ENCODE measurements at places on chromosomes 7 and 10.

DNA sequence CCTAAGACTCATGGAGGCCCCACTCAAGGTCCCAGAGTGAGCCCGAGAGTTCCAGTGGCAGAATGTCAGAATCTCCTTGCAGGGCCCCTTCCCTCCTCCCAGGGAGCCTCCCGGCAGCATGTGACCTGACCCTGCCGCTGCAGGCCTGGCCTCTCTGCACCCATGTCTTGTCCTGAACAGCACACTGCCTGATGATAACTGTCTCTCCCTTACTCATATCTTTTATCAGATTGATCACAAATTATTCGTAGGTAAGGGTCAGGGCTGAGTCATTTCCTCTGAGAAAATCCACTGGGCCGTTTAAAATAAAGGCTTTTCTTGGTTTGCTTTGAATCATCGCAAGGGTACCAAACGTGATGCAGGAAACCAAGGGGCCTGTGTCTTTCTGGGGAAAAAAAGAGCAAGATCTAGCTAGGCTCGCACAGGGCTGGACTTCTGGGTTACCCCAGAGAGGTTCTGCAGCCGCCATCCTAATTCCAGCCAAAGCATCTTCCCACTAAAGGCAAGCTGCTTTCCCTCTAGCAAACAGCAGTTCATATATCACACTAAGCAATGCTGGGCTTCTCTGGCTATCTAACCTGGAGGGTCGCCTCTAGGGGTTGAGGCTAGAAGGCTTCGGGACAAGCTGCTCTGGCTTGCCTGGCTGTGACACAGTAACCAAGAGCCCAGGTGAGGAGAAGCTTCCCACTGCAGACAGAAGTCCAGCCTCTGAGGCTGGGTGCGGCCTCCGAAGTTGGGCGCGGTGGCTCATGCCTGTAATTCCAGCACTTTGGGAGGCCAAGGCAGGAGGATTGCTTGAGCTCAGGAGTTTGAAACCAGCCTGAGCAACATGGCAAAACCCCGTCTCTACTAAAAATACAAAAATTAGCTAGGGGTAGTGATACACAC is 104.9 kb downstream of the SPDYE5 start:
- no peak for DNase-seq

DNA sequence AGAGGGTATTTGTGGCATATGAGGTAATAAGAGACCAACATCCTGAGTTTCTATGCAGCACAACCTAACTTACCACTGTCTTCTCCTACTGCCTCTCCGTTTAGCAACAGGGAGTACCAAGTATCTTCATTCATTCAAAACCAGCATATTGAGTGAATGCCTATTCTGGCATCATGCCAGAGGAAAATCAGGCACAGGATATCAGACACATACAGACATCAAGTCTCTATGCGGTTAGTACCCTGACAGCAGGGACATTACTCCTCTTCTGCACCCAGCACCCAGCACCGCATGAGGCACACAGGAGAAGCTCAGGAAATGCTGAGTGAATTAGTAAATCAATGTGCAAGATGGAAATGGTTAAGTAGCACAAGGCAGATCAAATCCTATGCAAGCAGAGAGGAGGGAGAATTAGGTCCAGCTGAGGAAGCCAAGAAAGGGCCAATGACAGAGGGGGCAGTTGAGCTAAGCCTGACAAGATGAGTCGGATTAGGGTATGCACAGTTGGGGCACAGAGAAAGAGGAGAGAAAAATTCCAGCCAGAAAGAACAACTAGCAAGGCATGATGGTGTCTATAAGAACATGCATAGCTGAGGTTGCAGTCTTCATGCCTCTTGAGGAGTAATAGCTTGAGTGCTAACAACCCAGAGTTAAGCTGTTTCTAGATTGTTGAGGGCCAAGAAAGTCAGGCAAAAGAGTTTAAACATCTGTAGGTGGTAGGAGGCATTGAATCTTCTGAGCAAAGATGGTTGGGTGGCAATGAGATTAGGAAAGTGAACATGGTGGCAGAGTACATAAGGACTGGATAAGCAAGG is 146.0 kb downstream of the PLXNA4 start:
- DNase-seq = no peak

DNA sequence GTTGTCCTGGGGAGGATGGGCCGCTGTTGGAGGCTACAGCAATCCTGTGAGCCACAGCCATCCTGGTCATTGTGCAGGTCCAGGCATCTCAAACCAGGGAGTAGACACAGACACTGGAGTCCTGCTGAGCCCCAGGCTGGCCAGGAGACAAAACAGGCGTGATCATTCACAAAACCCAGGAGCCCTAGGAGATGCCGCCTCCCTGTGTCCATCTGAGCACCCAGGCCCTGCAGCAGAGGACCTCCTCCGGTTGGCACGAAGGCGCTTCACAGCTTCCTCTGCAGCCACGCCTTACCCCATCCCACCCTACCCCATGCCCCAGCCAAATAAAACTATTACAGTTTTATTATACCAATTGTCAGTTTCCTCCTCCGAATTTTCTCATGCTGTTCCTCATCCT is 183.6 kb downstream of the PLXNA4 start:
- DNase-seq = no peak

DNA sequence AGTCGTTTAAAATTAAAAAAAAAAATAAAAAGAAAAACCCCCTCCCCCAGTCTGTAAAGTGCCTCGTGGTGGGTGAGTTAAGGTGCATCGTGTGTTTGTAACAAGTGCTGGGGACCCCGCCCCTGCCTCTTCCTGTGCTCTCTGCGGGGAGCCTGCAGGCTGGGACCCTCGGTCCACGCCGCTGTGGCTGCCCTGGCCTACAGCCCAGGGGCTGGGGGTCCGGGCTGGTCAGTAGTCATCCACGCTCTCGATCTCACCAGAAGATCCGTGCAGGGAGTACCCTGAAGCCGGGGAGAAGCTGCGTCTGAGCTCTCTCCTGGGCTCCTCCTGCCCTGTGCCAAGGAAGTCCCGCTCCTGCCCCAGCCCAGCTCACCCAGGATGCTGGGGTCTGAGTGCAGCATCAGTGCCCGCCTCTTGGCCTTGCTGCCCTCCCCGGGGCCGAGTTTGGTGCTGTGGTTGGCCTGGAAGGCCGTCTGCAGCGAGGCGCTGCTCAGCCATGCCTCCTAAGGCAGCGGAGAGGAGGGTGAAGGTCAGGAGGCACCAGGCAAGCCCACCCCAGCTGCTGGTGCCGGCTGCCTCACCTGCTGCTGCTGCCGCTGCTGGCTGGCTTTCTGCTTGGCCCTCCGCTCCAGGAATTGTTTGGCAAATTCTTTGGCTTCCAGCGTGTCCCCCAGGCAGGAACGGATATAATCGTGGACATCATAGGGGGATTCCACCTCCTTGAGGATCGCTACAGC is 8.1 kb downstream of the GNB2 start:
- no peak for DNase-seq

- DNase-seq = no peak
Measured at GRCh38 chr10:34966040-34966439, 124.1 kb downstream of the CUL2 start.

GRCh38 chr7:107206706-107207105 is 37.9 kb downstream of the HBP1 start:
- no peak for DNase-seq

DNA sequence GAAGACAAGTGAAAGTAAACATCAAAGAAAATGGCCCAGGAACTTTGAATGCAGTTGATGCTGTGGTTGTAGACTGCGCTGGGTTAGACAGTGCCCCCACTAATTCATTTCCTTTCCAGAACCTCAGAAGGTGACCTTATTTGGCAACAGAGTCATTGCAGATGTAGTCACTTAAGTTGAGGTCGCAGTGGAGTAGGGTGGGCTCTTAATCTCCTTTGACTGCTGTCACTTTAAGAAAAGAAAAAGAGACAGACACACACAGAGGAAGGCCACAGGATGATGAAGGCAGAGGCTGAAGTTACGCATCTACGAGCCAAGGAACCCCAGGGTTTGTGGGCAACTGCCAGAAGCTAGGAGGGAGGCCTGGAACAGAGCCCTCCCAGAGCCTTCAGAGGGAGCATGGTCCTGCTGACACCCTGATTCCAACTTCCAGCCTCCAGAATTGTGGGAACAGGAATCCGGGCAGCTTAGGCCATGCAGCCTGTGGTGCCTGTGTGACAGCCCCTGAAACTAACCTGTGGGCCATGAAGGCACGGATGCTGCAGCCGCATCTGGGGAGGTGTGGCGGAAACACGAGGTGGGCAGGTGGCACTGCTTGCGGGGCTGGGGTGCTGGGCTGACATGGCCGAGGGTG is 107.6 kb downstream of the PRKAG2 start:
- no peak for DNase-seq

DNA sequence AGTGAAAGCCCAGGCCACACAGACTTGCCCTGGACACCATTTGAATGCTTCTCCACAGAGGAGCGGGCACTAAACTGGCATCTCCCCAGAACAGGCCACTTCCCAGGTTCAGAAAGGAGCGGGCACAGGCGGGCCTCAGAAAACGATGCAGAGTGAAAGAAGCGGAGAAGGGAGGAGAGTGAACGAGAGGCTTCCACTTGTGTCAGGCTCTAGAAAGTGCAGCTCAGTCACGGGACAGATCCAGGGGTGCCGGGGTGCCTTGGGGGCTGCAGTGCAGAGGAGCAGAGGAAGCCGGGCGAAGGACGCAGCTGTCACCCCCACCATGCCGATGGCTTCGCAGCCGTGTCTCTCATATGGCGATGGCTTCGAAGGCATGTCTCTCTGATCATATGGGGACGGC is 26.1 kb upstream of the PRKAR1B start:
- no peak for DNase-seq

DNA sequence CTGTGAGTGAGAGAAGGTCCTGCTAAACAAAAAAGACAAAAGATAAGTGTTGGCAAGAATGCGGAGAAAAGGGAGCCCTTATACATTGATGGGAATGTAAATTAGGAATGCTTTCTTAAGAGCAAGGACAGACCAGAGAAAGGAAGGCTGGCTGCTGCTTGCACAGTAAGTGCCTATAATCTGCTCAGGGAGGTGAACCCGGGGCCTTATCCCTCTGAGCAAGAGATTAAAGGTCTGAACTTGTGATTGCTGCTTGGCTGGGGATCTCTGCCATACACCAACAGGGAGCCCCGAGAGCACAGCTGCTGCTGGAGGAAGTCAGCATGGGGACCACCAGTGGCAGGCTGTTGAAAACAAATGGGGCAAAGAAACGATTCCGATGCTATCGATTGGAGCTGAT is 32.0 kb upstream of the CRTAC1 start:
- no peak for DNase-seq

- DNase-seq = no peak
Measured at GRCh38 chr10:80144067-80144695, 11.7 kb downstream of the PLAC9 start.

GRCh38 chr7:107934991-107935770 is 44.2 kb downstream of the DLD start:
- DNase-seq = no peak

GRCh38 chr7:14839307-14839706 is 63.2 kb downstream of the DGKB start:
- DNase-seq = no peak

- DNase-seq = no peak
Measured at GRCh38 chr10:129030603-129030895, 436.5 kb upstream of the MGMT start.

GRCh38 chr7:77993838-77994237 is 195.3 kb downstream of the PHTF2 start:
- no peak for DNase-seq

Measured in coronary artery (tissue), 2 donors.